ENCODE measurements at places on chromosomes 6 and 20. TPM values are rescaled to one million over a fixed set of nuclear protein-coding genes. Genes with fewer than 3 reads are reported as not detected.

Gene OPRM1
- total RNA-seq = not detected

Gene GSTA3
- total RNA-seq = not detected

Gene SLPI
- total RNA-seq = 0.64 TPM

Gene ANKRD66
- total RNA-seq = not detected

Gene OR2H1
- total RNA-seq = not detected
